Psoas muscle (tissue), 8 donors: ENCODE measurements at places on chromosomes 1 and 21. TPM values are rescaled to one million over a fixed set of nuclear protein-coding genes. Genes with fewer than 3 reads are reported as not detected.

Gene CTSE
- 0.20 TPM for total RNA-seq

Gene CACNA1S
- 269 TPM for total RNA-seq

Gene TCP10L
- not detected for total RNA-seq

Gene KCNA3
- total RNA-seq, result 0.08 TPM

GRCh38 chr1:225449261-225449660 is 21.4 kb upstream of the LBR start:
- H3K4me1 ChIP-seq, result peaks cover 8% of the 10 kb centered on the region
- peak overlapping the region; percentile 34 for H3K27ac ChIP-seq
- DNase-seq, result no peak
- H3K36me3 ChIP-seq, result no peaks in the 10 kb centered on the region
- H3K4me3 ChIP-seq, result no peak overlapping the region
- H3K27me3 ChIP-seq, result no peaks in the 10 kb centered on the region

- H3K27ac ChIP-seq, result no peak overlapping the region
- H3K36me3 ChIP-seq, result no peaks in the 10 kb centered on the region
- H3K4me3 ChIP-seq, result no peak overlapping the region
- DNase-seq, result no peak
- no peaks in the 10 kb centered on the region for H3K27me3 ChIP-seq
Measured at GRCh38 chr1:93629101-93630059, 52.3 kb downstream of the BCAR3 start.

GRCh38 chr1:156740741-156741480 is at the start of gene MRPL24:
Gene MRPL24 (minus strand): TSS chr1:156741088. CDS start chr1:156738704, 2,384 bp downstream.
- peak; percentile 99 for DNase-seq
- peaks cover 21% of the 10 kb centered on the region for H3K4me1 ChIP-seq
- peaks cover 14% of the 10 kb centered on the region for H3K36me3 ChIP-seq

DNA sequence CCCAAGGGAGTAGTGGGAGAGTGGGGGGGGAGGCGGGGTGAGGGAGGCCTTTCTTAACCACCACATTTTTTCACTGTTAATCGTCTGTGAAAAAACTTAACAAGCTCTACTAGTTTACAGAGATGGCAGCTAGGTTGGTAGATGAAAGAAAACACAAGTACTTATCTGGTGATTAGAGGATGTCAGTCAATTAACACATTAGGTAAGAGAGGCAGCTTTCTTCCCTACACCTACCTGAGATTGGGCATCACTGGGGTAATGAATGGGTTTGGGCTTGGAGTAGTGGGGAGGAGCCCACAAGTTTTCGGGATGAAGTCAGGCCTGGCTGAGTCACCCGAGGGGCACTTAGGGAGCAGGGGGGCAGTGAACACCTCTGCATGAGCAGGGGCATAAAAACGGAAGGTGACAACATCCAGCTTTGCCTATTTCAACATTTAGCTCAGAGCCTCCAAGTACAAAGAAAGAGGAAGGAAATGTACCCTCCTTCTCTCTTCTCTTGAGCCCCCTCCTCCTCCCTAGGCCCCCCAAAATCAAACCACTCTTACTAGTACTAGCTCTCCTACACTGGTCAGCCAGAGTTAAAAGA is 2.5 kb downstream of the LBR start:
- H3K4me1 ChIP-seq, result peaks cover 26% of the 10 kb centered on the region
- H3K36me3 ChIP-seq, result no peaks in the 10 kb centered on the region
- no peak for DNase-seq
- H3K4me3 ChIP-seq, result no peak overlapping the region
- no peak overlapping the region for H3K27ac ChIP-seq

GRCh38 chr1:205369701-205370123 is 13.0 kb upstream of the KLHDC8A start:
- no peaks in the 10 kb centered on the region for H3K4me1 ChIP-seq
- no peak for DNase-seq
- no peaks in the 10 kb centered on the region for H3K36me3 ChIP-seq

- H3K27me3 ChIP-seq, result no peaks in the 10 kb centered on the region
- no peak for DNase-seq
- no peaks in the 10 kb centered on the region for H3K36me3 ChIP-seq
- H3K27ac ChIP-seq, result no peak overlapping the region
- H3K4me1 ChIP-seq, result no peaks in the 10 kb centered on the region
Measured at GRCh38 chr1:244316407-244316806, 135.3 kb downstream of the ADSS2 start.

DNA sequence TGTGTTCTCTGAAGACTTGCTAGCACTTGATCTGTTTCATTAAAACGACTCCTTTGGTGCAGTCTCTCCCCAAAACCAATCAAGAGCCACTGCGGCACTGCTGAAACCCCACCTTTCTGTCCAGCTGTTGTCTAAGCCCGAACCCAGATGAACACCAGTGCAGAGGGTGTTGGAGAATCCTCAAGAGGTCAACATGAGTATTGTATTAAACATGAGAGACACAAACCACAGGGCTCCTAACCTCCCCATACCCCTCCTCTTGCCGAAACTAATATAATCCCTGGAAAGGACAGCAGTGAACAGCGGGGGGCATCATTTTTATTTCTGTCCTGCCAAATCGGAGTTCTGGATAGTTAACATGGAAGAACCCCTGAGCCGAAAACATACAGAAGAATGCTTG is 333.9 kb downstream of the CAMTA1 start:
- no peak for DNase-seq
- no peaks in the 10 kb centered on the region for H3K36me3 ChIP-seq
- H3K4me1 ChIP-seq, result no peaks in the 10 kb centered on the region
- H3K4me3 ChIP-seq, result no peak overlapping the region
- no peaks in the 10 kb centered on the region for H3K27me3 ChIP-seq

DNA sequence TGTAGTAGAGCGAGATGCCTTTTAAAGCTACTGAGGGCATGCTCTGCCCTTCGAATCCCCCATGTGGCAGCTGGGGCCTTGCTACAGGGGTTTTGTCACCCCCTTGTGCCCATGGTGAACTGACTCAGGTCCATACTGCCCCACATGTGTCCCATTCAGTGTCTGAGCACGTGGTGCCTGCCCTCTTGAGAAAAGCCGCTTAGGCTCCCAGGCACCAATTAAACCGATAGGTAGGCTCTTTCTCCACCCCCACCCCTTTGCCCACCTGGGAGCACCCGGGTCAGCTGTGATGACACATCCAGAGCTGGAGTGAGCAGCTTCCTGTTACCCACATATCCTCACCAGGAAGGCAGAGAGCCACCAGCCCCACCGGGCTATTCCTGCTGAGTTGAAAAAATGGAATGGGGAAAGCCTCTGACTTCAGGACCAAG is 30.5 kb downstream of the TMCC2 start:
- H3K27me3 ChIP-seq, result no peaks in the 10 kb centered on the region
- H3K36me3 ChIP-seq, result no peaks in the 10 kb centered on the region
- H3K27ac ChIP-seq, result peak overlapping the region; percentile 76
- peak overlapping the region; percentile 37 for H3K4me3 ChIP-seq
- peaks cover 62% of the 10 kb centered on the region for H3K4me1 ChIP-seq
